ENCODE measurements at places on chromosomes 11 and 22.
A peak's percentile ranks its signal among the peaks of the same experiment; 100 is the strongest.

- no peak for DNase-seq
Measured at GRCh38 chr11:13852481-13852880, 110.0 kb upstream of the SPON1 start.

- DNase-seq, result no peak
Measured at GRCh38 chr22:27480487-27480886, 321.1 kb downstream of the MN1 start.

- DNase-seq, result peak; percentile 96
Measured at GRCh38 chr22:32745251-32745995, 56.1 kb upstream of the TIMP3 start.

DNA sequence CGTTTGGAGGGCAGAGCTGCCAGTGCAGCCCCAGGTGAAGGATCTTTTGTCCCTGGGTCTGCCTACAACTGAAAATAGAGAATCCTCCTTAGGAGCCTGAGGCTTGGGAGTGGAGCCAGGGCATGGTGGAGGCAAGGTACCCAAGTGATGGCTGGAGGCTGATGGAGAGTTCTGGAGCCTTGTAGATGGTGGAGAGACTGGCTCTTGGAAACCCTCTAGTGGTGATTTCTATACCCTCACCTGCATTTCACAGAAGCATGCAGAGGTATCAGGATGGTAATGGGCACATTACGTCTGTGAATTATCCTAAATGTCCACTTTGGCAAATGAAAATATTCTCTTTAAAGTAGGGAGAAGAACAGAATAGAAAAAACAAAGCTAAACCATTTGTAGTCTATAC, 44.4 kb downstream of the INSC start:
- peak; percentile 61 for DNase-seq
